ENCODE measurements at places on chromosomes 5 and 9.
A peak's percentile ranks its signal among the peaks of the same experiment; 100 is the strongest.

- DNase-seq = no peak
Measured at GRCh38 chr9:79041266-79041665, 530.5 kb upstream of the TLE4 start.

DNA sequence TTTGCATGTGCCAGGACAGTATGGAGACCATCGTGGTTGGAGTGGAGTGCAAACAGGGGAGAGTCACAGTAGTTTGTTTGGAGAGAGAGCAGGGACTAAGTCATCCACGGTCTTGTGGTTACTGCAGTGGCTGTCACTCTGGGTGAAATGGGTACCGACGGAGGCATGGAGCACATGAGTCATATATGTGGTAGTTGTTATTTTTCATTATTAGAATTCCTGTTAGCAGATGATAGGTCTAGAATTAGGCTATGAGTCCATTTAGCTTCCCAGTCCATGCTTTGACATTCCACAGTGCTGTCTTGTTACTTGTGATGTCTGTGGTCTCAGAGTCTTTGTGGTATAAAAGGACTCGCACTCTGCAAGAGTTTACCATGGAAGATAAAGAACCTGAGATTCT lies 303.9 kb downstream of the DMRT2 start:
- no peak for DNase-seq

DNA sequence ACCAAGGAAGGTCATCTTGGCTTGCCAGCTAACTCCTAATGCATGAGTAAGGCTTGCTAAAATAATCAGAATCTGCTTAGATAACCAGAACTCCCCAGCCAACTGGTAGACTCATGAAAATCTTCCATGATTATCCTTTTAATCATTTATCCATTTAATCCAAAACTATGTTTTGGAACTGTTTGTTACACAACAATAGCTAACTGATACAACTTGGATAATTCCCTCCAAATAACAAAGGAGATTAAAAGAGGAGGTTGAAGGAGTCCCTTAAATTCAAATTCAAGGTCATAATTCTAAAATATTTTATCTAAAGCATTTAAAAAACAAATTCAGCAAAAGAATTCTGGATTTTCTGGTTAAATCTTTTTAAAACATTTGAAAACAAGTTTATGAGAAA lies 222.1 kb downstream of the DEPDC1B start:
- DNase-seq = no peak

DNA sequence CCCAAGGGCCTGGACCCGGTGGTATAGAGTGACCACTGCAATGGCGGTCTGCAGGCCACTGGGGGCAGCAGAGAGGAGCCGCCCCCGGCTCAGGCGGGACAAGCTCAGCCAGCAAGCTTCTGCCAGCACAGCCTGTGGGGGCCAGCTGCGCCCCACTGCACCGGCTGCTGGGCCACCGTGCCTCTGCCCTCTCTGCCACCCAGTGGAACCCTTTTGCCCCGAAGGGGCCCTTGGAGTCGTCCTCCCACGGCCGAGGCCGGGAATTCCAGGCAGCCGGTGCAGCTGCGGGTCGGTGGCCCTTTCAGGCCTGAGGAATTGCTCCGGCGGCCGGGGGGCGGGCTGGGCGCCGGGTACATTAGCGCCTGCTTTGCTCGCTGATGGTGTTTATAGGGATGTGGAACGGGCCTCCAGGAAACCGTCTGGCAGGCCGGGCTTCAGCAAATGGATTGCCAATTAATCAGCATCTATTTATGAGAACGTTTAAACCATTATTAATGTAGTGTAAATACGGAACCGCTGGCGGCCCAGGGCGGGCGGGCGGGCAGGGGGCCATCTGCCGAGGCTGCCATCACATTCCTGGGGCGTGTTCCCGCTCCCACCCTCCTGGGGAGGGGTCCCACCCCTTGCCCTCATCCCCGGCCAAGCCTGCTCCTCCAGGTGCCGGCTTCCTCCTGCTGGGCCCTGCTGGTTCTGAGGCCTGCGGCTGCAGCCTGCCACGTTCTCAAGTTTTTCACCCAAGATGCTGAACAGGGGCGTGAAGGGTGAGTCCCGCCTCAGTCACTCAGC lies 127.4 kb downstream of the BARX1 start:
- peak; percentile 9 for DNase-seq

DNA sequence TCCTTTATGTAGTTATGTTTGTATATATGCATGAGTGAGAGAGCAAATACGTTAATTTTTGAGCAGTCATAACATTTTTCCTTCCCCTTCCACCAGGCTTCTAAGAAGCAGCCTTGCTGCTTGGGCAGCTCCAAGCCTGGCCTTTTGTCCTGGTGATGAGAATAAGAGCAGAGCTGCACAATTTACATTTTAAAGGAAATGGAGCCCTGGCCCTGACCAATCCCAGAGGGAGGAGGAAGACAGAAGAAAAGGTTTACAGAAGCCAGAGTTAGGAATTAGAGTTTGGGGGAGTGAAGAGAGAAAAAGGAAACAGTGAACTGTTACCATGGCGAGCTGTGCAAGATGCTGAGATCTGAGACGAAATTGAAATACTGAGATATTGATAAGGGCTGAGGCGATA lies 25.3 kb upstream of the EFNA5 start:
- DNase-seq = no peak

GRCh38 chr5:34842554-34842953 lies 3.6 kb downstream of the TTC23L start:
- no peak for DNase-seq

- DNase-seq = peak; percentile 5
Measured at GRCh38 chr5:148186248-148187003, 16.4 kb upstream of the SPINK6 start.

- no peak for DNase-seq
Measured at GRCh38 chr5:120124961-120125360, 339.1 kb upstream of the PRR16 start.

- no peak for DNase-seq
Measured at GRCh38 chr5:28226407-28226806, 1188.0 kb upstream of the CDH9 start.

GRCh38 chr9:14746626-14747025 lies 24.1 kb upstream of the CER1 start:
- no peak for DNase-seq

DNA sequence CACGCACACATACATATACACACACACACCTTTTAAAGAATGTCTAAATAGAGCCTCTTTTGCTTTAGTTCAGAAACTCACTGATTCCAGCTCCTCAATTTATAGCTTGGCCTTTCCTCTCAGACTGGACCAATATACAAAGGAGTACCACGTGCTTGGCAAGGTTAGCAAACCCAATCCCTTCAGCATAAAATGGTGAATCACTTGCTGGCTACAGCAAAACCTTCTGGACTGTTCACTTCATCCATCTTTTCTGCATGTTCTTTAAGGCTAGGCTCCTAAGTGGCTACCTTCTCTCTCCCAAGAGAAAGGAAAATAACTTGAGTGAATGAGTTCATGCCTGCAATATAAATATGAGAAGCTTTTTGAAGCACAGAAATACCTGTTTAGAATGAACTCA lies 109.7 kb downstream of the LPAR1 start:
- DNase-seq = peak; percentile 26

- no peak for DNase-seq
Measured at GRCh38 chr9:116042321-116042720, 111.3 kb upstream of the PAPPA start.

GRCh38 chr5:168093200-168093910 lies 198.1 kb upstream of the WWC1 start:
- no peak for DNase-seq

GRCh38 chr9:124513376-124513994 lies 6.3 kb upstream of the NR5A1 start:
- no peak for DNase-seq

GRCh38 chr5:68467208-68467607 lies 251.7 kb downstream of the PIK3R1 start:
- no peak for DNase-seq

- DNase-seq = no peak
Measured at GRCh38 chr5:79284846-79285245, 48.9 kb downstream of the JMY start.

DNA sequence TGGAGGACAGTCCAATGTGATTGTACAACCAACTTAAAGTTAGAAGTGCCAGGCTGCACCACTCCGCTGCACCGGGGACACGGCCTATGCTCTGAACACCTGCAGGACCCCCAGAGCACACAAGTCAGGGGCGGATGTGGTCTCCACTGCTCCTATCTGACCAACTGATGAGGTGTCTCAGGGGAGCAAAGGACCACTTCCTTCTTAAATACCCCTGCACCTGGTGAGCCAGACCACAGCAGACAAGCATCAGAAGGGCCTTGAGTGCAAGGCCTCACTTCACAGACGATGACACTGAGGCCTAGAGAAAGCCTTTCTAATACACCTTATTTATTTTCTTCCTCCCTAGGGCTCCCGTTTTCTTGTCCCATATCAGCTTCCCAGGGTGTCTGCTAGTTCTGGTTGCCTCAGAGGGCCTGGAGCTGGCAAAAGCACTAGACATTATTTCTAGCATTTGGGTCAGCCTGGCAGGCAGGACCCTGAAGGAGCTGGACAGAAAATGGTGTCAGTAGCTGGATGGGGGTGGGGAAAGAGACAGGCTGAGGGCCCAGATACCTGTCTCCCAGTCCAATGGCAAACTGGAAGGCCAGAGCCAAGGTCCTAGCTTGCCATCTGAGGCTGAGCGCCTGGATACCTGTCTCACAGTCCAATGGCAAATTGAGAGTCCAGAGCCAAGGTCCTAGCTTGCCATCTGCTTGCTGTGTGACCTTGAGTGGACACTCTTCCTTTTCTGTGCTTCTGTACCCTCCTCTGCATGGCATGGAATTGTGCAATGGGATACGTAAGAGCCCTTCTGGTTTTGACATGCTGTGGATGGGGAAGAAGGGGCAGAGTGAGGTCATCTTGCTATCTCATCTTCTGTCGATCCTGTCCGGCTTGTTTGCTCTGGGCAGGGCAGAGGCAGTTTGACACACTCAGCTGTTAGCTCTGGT lies 9.0 kb downstream of the CCDC69 start:
- no peak for DNase-seq

GRCh38 chr9:131270171-131271015 lies 5.9 kb downstream of the FAM78A start:
- DNase-seq = no peak

DNA sequence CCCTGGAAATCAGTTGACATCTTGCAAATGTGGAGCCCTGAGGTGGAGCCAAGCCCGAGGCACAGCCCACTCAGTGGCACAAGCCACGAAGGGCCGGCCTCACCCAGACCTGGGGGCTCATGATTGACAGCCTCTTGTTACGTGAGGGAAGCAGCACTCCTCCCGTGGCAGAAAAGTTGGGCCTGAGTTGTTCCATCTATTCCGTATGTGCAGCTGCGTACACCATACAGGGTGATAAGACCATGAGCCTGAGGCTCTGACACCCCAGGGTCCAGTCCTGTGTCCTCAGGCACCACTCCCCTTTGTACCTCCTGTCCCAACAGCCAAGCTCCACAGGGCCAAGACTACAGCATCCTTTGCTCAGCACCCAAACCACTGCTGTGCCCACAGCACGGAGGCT lies 1.9 kb upstream of the ORM2 start:
- DNase-seq = no peak

- peak; percentile 17 for DNase-seq
Measured at GRCh38 chr5:149745-150485, 41.4 kb upstream of the LRRC14B start.

GRCh38 chr9:108087781-108088180 lies 598.2 kb upstream of the KLF4 start:
- DNase-seq = no peak

GRCh38 chr5:69504036-69504435 lies 11.4 kb downstream of the OCLN start:
- no peak for DNase-seq

DNA sequence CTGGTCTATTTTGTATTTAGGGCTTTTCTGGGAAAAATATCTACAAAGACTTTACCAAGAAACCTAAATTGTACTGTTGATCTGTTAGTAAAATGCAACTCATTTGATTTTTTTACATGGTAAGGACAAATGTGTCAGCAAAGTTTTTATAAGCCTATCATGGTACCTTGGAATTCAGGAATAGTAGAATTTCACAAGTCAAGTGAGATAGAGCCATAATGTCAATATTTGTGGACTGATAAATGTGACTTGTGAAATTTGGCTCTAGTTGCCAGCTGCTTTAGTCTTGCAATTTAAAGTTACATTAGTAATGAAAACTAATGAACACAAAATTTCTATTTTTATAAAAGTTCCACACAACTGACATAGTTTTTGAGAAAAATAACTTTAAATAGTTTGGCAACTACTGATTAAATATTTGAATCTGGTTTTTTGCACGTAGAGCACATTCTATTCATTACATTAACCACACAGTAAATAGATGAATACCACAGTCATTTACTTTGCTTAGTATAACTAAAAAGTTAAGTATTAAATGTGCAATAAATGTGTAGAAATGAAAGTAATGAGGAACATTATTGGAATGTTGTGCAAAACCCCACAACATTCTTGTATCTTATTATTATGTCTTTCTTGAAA lies 41.2 kb upstream of the RIOK2 start:
- no peak for DNase-seq

GRCh38 chr5:14547666-14548065 lies 33.9 kb upstream of the OTULINL start:
- DNase-seq = no peak

- no peak for DNase-seq
Measured at GRCh38 chr5:113435575-113435974, 786 bp upstream of the TSSK1B start.

DNA sequence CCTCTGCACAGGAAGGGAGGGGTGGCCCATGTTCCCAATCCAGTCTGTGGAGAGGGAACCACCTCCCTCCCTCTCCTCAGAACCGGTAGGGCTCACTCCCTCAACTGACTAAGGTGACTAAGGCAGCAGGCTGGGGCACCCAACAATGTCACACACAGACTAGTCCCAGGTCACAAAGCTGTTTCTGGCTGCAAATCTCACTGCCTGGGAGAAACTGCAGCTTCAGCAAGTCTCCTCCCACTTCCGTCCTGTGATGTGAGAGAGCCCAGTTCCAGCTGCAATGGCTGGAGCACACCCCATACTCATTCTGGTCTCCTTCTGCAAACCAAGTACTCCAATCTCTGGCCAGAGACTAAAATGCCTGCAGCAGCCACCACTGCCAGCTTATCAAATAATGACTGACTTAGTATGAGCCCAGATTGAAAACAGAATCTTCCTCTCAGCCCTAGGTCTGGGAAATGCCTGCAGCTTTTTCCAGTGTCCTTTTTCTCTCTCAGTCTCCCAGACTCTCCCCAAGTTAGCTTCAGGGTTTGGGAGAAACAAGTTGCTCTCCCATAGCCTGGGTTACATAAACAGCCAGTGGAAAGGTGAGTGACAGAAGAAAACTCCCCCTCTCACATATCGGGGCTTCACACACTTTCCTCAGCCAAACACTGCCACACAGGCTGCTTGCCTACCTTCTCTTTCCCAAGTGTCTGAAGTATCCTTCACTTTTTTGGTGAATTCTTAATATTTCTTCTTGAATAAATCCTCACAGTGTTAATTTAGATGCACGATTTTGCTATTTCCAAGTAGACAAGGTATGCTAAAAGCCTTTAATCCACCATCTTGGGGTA lies 247.4 kb upstream of the RASA1 start:
- DNase-seq = no peak

- no peak for DNase-seq
Measured at GRCh38 chr9:13597427-13597826, 317.9 kb upstream of the MPDZ start.

All from fibroblast of the conjunctiva (primary cell).